ENCODE measurements at places on chromosomes 7 and 10. TPM values are rescaled to one million over a fixed set of nuclear protein-coding genes. Genes with fewer than 3 reads are reported as not detected.

GRCh38 chr10:30579574-30579973 is 50.0 kb downstream of the LYZL2 start:
- no peak for DNase-seq

DNA sequence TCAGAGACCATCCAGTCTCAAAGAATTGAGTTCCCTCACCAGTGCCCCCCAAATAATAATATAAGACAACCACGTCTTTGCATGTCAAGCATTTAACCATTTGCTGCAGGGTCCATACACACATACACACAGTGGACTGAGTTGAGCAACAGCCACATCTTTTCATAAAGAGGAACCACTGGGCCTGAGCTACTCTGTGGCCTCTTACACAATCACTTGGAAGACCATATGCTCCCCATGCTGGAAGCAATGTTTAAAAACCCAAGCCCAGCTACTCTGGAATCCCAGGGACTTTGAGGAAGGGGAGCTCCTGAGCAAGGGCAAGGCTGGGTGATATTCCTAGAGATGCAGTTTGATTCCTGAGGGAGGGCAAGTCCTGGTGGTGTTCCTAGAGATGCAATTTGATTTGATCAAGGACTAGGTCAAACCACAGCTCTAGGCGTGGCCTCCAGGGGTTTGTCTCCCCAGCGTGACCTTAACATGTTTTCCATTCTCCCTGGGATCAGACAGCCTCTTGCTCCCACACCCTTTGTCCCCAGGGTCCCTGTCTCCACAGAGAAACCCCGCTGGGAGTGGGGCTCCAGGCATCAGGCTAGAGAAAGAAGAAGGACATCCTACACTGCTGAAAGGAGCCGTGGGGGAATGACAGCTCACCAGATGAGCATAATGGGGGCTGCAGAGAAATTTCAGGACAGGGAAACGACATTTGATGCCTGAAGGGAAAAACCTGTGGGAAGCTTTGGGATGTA is 376.2 kb upstream of the MGMT start:
- DNase-seq = no peak

DNA sequence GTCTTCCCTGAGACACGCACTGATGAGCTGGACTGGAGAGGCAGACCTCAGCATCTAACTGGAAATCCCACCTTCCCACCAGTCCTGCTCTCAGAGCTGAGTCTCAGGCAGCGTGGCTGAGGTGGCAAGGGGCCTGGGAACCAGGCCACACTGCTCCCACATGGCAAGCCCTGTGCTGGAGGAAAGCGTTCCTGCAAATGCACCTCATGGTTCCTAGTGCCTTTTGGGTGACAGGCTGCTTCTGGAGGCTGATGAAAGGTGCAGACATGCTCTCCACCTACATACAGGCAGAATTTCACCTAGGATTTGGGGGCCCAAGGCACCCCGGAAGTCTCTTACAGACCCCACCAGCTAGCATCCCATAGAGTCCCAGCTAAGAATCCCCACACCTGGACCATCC is 432.9 kb upstream of the FOXK1 start:
- no peak for DNase-seq

The OSBPL3 gene
- total RNA-seq = 25.4 TPM

DNA sequence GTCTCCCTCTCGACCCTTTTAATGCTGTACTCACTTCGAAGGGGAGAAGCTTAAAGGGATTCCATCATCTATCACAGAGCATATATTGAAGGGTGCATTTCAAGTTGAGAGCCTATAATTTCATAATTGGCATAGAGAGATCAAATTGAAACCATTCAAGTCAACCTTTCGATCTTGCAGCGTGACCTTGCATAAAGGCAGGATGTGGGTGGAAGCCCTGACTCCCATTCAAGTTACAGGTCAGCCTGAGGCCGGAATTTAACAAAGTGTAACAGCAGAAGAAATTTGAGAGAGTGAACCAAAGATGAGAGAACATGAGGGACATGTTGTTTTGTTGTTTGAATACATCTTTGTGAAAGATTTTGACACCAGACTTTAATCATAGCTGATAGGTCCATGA is 195.3 kb upstream of the TPK1 start:
- DNase-seq = no peak

The ITGB1 gene
- total RNA-seq = 82.9 TPM

DNA sequence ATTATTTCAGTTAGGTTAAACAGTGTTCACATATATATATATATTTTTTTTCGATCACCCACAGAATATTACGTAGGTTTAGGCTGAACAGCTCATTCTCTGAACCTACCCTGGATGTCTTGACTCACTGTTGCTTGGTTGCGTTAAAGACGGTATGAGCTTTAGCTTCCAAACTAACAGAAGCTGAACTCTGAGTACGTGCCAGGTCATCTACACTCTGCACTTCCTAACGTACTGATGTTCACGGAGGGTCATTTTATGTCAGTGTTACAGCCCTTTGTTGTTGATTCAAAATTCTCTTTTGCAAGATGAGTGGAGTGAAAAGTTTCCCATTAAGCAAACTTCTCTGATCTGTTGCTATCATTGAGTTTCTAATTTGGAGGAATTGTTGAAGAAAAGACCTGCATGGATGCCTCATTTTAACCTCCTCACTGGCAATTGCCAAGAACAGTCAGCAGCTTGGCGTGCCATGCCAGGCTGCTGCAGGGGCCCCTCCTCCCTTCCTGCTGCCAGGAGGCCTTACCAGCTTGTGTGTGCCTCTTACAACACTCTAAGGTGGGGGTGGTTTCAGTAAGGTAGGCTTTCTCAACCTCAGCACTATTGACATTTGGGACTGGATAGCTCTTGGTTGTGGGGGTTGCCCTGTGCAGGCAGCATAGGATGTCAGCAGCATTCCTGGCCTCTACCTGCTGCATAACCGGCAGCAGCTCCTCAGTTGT is 44.3 kb downstream of the INSYN2A start:
- DNase-seq = no peak

DNA sequence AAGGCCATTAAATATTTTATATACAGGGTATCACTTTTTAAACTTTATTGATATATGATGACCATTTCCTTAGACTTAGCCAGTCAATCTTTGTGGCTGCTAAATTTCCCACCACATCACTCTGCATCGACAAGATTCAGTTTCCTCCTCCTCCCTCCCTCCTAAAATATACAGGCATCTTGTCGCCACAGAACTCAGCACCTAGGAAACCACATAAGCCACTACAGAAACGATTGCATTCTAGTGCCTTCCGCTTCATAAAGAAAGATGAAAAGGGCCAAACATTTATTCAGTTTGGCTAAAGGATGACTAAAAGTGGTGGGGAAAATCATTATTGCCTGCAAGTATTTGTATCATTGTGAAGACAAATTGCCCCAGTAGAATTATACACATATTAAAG is 30.7 kb downstream of the ERCC6 start:
- peak; percentile 12 for DNase-seq

- DNase-seq = no peak
Measured at GRCh38 chr10:5478694-5479305, 20.6 kb downstream of the CALML5 start.

DNA sequence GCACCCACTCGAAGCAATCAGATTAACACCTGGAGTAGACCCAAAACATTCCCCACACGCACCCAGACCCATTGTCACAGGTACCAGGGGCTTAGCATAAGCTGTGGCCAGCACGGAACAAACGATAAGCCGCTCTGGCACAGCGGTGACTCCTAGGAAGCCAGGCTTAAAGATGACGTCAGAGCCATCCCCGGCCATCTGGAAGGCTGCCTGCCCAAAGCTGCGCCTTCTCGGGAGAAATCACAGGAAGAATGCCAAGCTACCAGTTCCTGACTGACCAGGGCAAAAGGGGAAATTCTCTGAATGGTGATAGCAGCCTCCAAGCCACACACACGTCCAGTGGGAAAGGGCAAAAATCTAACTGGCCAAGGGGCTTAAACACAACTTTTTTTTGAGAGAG is 13.0 kb upstream of the WIPI2 start:
- no peak for DNase-seq

DNA sequence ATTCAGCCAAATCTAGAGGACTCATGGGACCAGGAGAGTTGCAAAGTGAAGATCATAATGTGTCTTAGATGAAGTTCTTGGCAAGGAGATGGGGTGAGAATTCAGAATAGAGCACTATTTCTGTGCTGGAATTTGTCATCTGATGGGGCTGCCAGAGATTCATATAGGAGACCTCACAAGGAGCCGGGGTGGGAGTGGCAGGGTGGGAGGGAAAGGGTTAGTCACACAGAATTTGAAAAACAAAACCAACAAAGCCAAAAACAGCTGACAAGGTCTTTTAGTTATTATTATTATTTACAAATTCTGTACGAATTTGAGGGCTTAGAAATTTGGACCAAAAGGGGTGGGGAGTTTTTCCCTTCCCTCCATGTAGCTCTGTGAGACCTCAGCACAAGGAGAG is 1.7 kb downstream of the SLC13A1 start:
- DNase-seq = no peak

DNA sequence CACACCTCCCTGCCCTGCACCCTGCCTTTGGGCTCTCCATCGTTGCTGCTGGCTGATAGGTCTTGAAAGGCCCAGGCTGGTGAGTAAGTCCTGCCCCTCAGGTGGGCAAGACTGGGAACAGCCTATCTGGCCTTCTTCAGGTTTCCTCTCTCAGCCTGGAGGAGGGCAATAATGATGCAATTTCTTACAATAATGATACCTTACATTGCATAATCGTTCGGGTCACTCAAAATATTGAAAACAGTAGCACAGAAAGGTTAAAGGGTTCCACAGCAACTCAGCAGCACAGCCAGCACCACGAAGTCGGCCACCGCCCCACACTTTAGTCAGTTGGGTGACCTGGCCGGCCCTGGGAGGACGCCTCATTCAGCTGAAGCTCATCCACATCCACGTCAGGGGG is 16.0 kb upstream of the FAM20C start:
- no peak for DNase-seq

- no peak for DNase-seq
Measured at GRCh38 chr10:79051766-79052165, 17.0 kb upstream of the ZMIZ1 start.

DNA sequence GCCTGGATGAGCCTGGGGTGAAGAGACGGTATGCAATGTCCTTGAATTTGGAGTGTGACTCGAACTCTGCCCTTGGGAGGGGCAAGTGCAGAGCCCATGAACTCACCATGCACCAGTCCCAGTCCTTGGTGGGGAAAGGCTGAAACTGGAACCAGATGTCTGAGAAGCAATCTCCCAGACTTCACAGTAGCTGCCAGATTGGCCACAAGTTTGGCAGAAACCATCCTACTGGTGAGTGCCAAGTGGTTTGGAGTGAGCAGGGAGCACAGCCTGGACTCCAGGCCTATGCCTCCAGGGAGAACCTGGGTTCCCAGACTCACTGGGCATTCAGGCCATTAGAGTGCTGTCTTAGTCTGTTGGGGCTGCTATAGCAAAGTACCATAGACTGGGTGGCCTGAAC is 99.6 kb upstream of the LYZL1 start:
- no peak for DNase-seq

The RBM17 gene
- 143 TPM for total RNA-seq

GRCh38 chr7:681551-682307 is 44.8 kb upstream of the DNAAF5 start:
- DNase-seq = no peak

- DNase-seq = no peak
Measured at GRCh38 chr10:121091961-121092719, 241.0 kb downstream of the WDR11 start.

DNA sequence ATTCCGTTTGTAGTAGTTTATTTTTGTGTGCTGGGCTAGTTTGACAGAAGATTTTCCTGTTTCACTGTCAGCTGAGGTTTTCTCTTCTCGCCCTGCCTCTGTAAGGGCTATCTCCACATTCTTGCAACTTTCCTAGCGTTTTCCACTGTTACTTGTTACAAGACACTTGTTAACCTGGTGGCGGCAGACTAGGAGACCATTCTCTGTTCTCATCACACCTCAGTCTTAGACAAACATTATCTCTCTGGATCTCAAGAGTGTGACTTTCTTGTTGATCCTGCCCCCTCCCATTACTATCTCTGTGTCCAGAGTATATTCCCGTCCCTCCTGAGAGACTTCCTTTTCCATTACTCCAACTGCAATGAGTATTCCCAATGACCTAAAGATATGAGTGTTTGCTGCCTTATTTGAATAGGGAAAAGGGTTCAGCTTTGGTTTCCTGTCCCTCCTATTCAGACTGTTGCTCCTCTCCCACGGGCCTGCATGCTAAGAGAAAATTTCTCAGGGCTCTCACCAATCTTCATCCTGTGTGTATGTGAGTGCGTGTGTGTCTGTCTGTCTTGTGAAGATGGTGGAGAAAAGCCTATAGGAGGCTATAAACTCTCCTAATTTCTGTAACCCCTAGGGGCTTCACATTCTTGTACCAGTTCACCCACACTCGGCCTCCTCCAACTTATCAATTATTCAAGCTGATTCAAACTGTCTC is 722.4 kb upstream of the POT1 start:
- no peak for DNase-seq

GRCh38 chr7:81232084-81232799 is 313.4 kb upstream of the SEMA3C start:
- no peak for DNase-seq

DNA sequence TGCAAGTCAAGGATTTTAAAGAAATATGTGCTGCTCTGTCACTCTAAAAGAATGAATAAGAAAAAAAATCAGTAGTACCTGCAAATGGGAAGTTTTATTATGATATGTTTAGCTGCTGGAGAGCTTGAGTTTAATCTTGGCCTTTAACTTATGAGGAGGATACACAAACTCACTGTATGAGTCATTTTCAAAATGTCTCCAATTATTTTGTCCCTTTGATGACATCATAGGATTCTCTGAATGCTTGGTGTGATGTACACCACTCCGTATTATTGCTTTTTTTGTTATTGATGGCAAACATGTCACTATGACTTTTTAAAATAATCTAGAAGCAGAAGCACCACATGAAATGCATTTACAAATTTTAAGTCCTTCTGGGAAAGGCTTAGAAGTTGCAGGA is 125.8 kb downstream of the RALA start:
- no peak for DNase-seq

DNA sequence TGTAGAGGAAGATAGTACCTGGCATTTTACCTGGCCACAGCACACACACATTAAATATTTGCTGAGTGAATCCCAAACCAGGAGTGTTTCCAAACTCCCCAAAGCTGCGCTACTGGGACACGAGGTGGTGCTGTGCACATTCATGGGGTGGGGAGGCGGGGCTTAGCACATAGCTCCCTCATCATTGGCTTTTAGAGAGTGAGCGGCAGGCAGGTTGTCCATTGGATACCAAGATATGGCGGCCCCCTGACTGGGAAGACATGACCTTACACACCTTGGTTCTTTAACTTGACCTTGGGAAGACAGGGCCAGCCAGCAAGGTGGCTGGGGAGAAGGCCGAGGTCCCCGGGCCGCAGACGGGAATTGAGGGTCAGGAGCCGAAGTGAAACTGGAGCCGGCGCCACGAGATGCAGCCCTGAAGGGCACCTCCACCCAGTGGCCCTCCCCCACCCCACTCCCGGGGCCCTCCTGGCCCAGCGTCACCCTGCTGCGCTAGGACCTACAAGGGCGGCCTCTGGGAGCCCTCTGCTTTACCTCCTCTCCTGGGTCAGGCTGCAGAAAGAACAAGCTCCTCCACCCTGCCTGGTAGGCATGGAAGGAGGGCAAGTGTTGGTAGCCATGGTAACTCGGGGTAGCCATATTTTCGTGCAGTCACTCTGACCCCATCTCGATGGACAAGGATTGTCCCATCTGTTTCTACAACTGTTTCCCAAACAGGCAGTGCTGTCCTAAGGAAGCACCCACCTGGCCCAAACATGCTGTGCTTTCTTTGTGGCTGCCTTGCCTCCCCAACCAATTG is 24.0 kb downstream of the TMEM176A start:
- no peak for DNase-seq

The ORC5 gene
- 7.7 TPM for total RNA-seq

The CASTOR2 gene
- 3.6 TPM for total RNA-seq

Measured in CD4-positive, alpha-beta T cell (primary cell).